ENCODE measurements at places on chromosomes 3 and 15.

DNA sequence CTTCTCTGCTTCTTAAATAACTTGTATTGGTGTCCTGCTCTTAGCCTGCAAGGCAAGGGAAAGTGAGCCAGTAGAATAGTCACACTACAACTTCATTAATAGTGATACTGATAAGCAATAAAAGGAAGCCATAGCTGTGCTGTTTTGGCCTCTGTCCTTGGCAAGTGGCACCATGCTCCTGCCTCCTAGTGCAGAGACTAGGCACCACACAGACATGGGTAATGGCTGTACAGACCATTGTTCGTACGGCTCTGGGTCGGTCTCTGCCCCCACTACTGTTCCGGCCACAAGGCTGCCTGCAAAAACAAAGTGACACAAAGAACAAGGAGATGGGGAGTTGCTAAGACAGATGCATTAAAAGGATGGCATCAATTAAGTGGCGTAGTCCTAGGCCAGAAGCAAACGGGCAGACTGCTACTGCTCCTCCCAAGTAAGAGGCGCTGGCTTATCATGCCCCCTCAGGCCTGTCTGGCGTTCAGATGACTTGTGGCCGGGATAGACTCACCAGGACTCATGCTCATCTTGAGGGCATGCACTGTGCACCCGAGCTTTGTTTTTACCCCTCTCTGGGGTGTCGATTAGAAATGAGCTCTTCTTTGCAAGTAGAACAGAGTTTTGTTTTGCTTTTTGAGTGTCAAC, 75.6 kb downstream of the TRAK1 start:
- DNase-seq = no peak

GRCh38 chr15:70504299-70504951, 258.9 kb downstream of the UACA start:
- no peak for DNase-seq

- peak; percentile 28 for DNase-seq
Measured at GRCh38 chr15:100777821-100778220, 101.8 kb upstream of the ALDH1A3 start.

- DNase-seq = no peak
Measured at GRCh38 chr3:20462226-20462625, 276.2 kb upstream of the SGO1 start.

DNA sequence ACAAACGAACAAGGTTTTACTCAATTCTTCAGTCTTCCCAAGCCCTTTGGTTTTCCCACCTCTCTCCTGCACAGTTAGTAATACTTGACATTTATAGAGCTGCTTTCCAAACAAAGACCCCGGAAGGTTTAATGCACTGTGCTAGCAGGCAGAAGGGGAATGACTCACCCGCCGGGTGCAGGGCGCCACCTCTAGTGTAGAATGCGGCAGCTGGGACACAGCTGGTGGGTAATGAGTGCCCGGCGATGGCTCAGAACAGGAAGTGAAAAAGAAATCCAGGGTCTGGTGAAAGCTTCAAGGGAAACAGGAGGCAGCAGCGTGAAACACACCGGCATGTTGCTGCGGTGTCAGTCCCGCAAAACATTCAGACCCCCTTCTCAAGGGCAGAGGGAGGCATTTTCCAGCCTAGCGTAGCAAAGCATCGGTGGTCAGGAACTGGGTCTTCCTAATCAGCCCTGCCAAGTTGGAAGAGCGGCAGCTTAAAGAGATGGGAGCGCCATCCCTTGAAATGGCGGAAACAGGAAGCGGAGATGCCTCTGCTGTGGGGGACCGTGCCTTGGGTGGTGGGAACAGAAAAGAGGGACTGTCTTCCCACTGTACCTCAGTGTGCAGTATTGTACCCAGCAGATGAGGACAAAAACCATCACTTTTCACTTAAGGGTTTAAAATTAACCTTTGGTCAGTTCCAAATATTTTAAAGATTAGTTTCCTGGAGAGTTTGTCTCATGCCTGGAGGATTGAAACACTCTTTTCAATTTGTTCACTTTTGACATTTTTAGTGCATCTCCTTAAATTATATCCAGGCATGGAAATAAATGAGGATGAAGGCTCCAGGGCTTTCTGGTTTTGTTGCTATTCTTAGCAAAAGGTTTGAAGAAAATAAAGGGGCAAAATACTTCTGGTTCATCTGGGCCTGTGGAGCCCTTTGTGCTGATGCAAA, 160.7 kb upstream of the MCTP2 start:
- no peak for DNase-seq

GRCh38 chr15:41483115-41483514, 10.6 kb upstream of the ITPKA start:
- no peak for DNase-seq

DNA sequence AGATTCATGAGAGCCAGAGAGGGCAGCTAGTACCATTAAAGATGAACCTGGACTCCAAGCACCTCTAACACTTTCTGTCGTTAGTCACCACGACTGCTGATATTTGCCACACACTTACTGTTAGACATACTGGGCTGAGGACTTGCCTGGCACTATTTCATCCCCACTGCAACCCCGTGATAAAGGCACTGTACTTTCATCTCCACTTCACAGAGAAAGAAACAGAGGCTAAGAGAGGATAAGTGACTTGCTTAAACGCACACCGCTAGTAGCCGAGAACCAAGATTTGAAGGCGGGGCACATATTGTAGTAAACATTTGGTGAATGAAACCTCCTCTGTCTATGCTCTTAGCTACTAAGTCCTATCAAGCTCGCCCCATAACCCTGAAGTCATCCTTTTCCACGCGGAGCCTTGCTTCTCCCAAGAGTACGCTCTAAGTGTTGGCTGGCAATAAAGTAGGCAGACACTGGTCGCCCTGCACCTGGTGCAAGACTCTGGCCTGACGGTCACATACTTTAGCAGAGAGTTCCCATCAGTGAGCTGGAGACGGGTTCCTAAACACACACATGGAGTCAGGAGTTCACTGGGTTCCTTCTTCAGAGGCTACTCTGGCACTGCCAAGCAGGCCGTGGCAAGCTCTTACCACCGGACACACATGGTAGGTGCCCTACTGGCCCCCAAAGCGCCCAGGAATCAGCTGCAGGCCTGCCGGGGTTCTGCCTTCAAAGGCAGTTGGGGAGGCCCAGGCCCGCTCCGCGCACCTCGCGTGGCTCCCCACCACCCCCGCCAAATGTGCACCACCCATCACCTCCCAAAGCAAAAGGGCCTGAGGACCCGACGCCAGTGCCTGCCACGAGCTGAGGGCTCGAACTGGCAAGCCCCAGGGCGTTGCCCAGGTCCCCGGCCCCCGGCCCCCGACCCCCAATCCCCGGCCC, 951 bp downstream of the POMGNT2 start:
- DNase-seq = no peak

GRCh38 chr3:53938645-53939044, 47.0 kb upstream of the SELENOK start:
- DNase-seq = no peak

DNA sequence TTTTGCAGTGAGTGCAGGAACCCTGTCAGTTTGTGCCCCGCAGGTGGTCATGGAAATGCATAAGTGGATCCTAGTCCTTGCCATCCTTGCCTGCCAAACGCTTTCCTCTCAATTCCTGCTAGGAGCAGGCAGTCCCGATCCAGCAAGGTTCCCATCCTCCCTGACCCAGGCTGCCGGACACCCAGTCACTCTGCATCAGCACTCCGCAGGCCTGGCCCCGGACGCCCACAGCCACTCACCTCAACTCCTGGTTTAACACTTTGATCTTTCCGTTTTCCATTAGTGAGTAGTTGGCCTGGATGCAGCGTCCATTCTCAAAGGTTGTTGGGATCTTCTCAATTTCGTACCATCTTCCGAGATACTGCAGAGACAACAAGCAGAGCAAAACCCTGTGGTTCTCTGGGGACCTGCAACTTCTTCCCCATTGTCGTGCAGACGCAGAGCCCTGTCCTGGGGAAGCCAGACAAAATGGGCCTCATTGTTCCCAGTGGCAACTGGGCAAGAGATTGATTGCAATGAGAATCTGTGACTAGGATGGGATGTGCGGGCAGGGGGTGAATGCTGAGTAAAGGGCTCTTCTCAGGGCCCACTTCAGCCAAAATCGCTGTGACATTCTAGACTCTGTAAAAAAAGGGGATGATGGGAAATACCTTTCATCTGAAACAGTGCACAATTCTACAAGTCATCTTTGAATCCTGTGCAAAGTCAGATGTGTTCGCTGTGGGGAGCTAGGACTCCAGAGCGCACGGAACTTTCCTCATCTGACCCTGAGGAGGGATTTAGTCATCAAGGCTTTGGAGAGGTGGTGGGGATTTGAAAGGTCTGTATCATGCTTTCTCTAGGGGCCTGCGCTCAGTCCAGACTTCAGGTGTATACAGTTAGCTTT, 9.9 kb downstream of the APOD start:
- no peak for DNase-seq

- no peak for DNase-seq
Measured at GRCh38 chr3:165837058-165837525, at the start of gene BCHE. Gene BCHE (minus strand): TSS chr3:165837423. CDS start chr3:165831033, 6,390 bp downstream.

DNA sequence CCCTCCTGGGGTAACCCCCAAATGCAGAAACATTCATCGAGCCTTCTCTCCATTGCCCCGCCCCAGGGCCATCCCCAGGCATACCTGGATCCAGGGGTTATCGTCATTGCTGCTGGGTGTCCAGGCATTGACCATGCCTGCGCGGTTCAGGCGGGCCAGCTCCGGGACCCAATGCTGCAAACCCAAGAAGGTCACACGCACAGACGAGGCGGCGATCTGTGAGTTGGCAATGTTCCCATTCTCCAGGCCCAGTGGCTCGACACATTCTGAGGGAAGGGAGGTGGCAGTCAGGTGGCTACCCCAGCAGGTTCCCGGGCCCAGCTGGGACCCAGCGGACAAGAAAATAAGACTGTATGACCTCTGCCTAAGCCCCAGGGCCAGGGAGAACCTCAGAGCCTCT, 6.1 kb downstream of the MFGE8 start:
- no peak for DNase-seq

DNA sequence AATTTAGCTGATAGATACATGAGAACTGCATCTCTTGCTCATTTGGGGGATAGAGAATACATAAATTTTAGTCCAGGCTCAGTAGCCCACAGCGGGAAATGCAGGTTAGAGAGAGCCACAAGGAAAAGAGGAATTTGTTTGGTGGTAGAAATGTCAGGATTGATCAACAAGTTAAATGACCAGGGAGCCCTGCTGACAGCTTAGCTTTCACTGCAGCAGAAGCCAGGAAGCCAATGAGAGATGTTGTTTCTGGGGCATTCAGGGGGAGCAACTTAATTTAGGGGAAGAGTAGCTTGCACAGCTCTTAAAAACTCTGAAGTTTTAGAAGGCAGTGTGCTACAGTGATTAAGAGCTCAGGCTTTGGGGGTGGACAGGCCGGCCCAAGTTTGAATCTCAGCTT, 22.7 kb downstream of the ARHGEF26 start:
- DNase-seq = no peak

- peak; percentile 72 for DNase-seq
Measured at GRCh38 chr15:50353975-50354837, 792 bp downstream of the GABPB1 start.

DNA sequence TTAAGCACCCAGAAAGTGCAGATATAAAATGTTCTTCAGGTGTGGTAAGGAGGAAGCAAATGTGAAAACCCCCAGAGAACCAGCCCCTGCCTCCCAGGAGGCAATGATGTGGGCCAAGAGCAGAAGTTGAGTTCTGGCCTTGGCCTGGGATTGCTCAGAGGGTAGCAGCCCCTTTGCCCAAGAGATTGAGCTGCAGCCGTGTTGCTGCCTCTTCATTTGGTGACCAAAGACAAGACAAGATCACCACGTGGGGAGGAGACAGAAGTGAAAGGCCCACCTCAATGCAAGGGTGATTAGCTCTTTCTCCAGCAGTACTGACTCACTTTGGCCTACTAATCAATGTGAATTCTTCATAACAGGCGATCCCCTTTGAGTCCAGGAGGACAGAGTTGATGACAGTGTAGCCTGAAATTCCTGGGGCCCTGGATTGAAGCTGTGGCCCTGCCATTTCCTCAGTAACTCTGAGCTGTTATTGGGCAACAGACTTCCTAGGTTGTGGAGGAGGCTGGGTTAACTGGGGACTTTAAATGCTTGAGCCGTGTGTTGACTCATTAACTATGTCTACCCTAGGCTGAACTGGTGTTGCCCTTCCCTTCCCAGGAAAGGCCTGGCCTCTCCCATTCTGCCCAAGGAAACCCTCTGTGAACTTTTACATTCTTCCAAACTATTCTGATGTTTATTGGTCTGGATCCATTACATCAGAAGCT, 86.5 kb downstream of the ST6GAL1 start:
- no peak for DNase-seq

DNA sequence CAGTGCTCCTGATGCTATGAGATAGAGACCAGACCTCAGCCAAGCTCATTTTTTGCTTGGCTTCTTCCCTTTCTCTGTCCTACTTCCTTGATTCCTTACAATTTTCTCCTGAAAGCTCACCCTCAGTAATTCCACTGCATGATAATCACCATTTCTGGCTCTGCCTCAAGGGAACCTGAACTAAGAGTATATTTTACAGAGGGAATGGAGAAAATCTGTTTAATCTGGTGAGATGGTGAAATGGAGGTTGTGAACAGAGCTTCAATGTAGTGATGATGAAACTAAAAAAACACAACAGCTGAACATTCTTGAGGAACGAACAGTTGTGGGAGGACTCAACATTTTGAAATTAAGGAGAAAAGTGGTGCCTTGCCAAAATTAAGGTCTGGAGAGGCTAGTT, 16.3 kb downstream of the HHLA2 start:
- DNase-seq = peak; percentile 29

GRCh38 chr3:159458010-159458409, 530.6 kb upstream of the IL12A start:
- DNase-seq = peak; percentile 93

GRCh38 chr3:64848127-64848800, 160.5 kb upstream of the ADAMTS9 start:
- DNase-seq = no peak

- DNase-seq = no peak
Measured at GRCh38 chr3:28295898-28296490, 52.5 kb upstream of the ZCWPW2 start.

DNA sequence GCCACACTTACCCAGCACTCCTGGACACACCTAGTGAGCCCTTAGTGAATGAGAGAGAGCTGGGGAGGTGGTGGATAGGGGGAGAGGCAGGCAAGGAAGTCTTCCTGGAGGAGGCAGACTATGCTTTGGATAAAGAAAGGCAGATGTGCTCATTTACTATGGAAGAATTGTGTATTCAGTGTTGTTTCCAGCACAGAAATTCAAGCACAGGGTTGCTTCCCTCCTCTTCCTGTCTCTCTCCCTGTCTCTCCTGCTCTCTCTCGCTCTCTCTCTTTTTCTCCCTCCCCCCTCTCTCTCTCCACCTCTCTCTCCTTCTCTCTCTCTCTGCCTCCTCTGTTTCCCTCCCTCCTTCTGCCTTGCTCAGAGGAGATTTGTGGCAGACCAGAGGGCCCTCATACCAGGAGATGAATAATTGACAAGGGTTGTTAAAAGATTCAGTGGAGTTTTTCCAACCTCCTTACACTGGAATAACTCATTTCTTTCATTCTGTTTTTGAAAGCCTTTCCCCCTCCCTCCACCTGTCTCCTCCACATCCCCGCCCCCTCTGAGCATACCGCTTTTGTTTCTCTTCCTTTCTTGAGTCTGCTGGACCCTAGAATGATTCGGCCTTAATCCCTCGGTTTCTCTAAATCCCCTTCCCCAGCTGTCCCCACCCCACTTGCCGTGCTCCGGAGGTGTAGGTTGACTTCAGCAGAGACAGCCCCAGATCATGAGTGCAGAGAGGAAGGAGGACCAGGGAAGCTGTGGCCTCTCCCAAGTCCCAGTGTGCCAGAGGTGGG, 65.6 kb downstream of the CCDC33 start:
- DNase-seq = no peak

All from AG04449 (cell line).